SW 1271 (cell line): ENCODE measurements at places on chromosomes 11 and 22.

- no peak for DNase-seq
Measured at GRCh38 chr11:12066799-12067508, 43.4 kb upstream of the MICAL2 start.

GRCh38 chr22:17097062-17097461 lies 12.3 kb downstream of the IL17RA start:
- DNase-seq: no peak

DNA sequence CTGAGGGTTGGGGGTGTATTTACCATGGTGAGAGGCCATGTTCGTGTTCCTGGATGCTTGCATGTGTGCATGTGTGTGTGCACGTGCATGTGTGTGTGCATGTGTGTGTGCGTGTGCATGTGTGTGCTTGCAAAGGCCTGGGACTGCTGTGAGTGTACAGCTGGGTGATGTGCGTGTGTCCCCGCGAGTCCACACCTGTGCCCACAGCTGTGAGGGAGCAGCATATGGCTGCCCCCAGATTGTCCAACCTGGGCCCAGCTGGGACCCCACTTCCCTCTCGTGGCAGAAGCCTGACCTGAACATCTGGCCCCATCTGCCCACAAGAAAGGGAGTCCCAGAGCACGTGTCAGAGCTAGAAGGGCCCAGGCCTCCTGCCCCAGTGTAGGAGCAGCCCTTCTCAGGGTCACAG lies 8.4 kb upstream of the CD248 start:
- DNase-seq: no peak

DNA sequence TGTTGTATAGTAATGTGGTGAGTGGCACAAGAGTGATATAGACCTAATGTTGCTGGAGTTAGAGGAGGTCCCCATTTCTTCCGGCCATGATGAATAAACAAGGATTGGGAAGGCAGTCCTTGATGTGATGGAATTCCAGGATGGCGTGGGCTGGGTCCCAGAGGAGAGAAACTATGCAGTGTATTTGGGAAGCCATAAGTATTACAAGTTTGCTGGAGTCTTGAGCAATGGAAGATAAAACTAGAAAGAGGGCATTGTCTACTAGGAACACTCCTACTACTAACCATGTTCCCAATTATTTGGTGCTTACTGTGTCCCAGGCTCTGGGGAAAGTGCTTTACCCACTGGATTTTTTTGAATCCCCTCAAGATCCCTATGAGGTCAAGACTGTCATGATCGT lies 20.0 kb downstream of the LDLRAD3 start:
- no peak for DNase-seq

GRCh38 chr11:66359662-66360087 lies 11.9 kb downstream of the SLC29A2 start:
- DNase-seq: no peak

- DNase-seq: peak; percentile 81
Measured at GRCh38 chr11:37504060-37504611, 906.1 kb upstream of the RAG2 start.

DNA sequence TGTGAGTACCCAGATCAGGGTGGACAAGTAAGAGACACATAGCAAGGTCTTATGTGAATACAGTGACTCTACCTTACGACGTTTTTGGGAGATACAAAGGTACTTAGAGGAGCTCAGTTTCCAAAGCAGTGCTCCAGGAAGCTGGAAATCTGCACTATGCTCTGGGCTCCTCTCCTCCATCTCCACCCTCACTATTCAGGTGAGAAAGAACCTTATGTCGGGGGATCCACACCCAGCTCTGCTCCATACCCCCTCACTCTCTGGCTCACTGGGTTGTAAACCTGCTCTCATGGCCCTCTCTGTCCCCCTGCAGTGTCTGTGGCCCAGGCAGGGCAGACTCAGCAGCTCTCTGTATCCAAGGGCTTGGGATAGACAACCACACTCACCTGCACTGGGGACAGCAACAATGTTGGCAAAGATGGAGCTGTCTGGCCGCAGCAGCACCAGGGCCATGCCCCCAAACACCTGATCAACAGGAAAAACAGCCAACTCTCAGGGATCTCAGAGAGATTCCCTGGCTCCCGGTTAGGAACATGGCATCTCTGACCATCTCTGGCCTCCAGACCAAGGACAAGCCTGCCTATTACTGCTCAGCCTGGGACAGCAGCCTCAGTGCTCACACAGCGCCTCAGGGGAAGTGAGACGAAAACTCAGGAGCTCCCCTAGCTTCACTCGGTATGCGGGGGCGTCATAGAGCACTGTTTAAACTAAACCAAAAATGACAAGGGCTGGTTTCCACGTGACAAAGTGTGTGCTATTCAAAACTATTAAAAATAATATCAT lies 60.9 kb upstream of the TOP3B start:
- no peak for DNase-seq

GRCh38 chr11:78656327-78656726 lies 81.7 kb upstream of the NARS2 start:
- DNase-seq: no peak

DNA sequence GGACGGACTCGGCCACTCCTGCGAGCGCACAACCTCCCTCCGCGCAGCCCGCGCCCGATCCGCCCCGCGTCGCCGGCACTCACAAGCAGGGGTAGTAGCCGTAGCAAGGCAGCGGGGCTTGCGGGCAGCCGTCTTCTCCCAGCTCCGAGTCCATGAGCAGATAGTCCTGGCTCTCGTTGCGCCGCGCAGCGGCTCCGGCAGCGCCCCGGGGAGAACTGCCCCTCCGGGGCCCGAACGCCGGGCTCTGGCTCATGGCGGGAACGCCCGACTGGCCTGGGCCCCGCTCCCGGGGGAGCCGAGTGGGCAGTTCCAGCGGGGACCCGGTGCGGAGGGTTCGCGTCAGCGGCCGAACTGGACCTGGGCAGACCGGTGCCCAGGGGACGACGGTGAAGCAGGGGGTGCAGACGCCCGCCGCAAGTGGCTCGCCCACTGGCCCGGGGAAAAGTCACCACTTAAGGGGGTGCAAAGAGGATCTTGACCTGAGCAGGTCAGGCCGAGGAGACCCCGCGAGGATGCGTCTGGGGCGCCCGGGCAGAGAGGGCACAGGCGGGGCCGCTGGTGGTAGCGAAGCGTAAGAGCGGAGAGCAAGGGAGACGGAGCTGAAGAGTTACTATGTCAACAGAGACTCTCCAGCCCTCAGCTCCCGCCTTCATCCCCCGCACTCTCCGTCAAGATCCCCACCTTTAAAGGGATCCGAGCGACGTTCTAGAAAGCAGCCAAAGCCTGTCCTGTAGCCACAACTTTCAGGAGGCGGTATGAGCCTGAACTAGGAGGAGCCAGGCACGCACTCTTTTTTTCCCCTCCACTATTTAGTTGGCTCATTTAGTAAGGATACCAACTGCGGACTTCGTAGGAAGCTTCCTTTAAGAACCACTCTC lies at the start of gene TRPC6:
TRPC6 (minus strand) TSS at position 757 of the 878 bp plus-strand sequence; CDS start at position 253, 504 bp downstream.
- DNase-seq: no peak

GRCh38 chr22:36940676-36941075 lies 27.2 kb downstream of the CSF2RB start:
- no peak for DNase-seq

DNA sequence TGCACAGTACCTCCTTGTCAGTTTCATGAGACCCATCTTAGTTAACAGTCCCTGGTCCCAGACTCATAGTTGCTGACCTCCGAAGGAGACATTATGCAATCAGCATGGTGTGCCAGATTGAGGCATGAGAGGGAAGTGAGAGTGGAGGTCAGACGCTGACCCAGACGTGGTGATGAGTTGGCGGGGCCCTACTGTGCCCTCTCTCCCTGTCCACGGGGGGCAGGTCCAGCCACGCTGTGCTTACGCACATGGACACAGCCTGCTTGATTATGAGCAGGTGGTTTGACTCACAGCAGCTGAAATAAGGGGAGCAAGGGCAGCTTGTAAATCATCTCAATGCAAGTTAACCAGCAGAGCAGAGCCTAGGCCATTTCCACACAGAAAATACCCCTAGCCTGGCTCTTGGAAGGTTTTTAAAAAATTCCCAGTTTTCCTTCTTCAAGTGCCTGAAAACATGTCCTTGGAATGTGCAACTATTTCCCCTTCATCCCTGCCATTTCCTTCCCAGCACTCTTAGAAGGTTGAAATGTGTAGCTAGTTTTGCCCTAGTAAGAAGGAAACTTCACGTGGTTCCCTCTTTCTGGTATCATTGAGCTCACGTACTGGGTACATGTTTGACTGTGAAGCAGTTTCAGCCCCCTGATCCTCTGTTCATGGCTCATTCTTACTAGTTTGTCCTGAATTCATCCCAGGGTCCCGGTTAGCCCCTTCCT lies 122.6 kb upstream of the SORL1-AS1 start:
- DNase-seq: no peak

DNA sequence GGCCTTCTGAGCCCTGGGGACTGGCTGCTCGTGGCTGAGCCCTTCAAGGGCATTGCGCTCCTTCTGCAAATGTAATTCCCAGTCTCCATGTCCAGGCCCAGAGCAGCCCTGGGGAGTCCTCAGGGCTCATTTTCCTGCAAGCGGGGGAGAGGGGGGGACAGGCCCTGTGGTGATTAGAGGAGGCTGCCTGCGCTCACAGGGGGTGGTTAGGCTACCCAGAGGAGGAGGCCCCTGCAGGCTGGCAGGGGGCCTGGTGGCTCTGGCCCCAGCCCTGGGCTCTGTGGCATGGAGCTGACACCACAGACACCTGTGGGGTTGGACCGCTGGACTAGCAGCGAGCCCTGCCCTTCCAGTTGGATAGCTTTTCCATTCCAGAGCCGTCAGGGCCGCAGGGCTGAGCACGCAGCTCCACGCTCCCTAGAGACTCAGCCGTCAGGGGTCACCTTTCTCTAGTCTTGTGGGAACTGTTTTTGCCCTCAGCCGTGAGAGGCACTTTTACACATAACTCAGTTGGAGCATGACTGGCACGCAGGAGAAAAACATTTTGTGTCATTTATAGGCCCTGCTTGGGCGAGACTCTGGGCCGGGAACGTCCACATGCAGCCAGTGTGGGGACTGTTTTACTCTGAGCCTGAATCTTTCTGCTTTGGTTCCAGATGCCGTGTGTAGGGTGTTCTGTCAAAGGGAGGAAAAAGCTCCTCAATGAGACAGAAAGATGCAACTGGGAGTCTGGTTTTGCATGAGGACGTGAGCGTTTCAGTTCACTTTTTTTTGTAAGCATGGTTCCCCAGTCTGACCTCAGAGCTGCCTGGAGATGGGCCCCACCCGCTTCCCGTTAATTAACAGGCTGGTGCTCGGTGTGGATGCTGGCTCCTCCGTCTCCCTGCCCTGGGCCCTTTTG lies 58.1 kb downstream of the LRP5 start:
- no peak for DNase-seq

- no peak for DNase-seq
Measured at GRCh38 chr11:119585043-119585781, 143.8 kb downstream of the NECTIN1 start.

GRCh38 chr22:27913162-27913741 lies 5.8 kb downstream of the PITPNB start:
- no peak for DNase-seq

- DNase-seq: no peak
Measured at GRCh38 chr11:117972044-117972443, 14.2 kb upstream of the IL10RA start.

DNA sequence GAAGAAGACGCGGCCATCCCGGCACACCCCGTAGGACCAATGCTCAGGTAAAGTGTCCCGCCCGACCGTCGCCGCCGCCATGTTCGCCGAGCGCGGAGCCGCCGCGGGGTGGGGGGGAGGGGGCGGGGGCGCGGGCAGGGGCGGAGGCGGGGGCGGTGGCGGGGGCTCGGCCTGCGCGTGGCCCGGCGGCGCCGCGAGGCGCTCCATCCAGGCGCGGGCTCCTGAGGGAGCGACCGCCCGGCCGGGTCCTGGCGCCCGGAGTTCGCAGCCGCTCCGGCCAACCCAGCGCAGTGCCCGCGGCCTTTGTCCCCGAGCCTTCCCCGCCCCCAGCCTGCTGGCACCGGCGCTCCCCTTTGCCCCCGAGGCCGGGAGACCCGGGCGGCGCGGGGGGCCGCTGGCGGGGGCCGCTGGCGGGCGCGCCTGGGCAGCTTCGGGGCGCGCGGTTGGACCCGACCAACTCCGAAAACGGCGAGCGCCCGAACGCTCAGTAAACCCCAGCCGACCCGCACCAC lies at the start of gene PLEKHA7:
PLEKHA7 (minus strand) TSS at position 94 of the 512 bp plus-strand sequence; CDS start at position 81, 13 bp downstream.
- no peak for DNase-seq

DNA sequence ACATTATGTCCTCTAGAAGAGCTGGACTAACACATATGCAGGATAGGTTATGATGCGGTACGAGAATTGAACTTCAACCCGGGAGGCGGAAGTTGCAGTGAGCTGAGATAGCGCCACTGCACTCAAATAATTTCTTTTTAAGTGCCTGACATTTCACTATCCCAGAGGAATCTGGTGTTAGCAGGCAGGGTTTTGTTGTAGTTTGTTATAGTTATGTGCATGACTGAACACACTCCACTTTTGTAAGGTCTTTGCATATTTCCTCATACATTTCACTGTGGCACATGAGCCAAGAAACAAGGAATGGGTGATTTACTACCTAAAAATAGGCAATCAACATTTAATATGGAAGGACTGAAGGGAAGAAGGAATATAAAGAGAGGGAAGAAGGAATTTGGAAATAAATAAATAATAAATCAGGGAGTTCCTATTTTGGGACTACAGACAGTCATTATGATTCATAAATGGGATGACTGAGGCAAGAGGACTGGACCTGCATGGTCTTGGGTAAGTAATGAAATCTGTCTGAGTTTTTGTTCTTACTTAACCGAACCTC lies 8.7 kb upstream of the HIPK3 start:
- no peak for DNase-seq

GRCh38 chr11:121054266-121054665 lies 30.4 kb downstream of the TBCEL start:
- DNase-seq: no peak

DNA sequence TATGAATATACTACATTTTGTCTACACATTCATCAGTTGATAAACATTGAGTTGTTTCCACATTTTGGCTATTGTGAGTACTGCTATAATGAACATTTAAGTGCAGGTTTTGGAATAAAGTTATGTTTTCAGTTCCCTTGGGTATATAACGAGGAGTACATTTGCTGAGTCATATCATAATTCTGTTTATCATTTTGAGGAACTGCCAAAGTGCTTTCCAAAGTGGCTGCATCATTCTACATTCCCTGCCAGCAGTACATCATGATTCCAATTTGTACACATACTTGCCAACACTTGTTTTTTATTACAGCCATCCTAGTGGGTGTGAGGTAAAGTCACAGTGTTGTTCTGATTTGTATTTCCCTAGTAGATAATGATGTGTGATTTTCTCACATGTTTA lies 1458.6 kb upstream of the TENM4 start:
- no peak for DNase-seq

- DNase-seq: no peak
Measured at GRCh38 chr11:46075928-46076327, 45.3 kb downstream of the PHF21A start.

DNA sequence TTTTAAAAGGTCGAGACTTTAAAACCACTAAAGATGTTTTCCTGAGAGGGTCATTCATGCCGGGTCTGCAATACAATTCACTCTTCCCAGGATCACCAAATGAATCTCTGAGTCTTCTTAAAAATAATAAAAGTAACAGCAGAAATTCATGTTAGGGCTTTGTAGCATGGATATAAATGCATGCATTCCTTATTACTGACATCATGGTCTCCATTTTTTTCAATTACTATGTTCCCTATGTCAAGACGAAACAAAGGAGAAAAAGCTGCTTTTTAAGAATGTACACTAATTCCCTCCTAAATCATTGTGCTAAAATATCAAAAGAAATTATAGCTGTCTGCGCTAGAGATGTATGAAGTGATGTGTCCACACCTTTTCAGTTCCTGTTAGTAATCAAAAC lies 789.9 kb upstream of the LRRC4C start:
- no peak for DNase-seq

GRCh38 chr11:44625759-44626523 lies 60.5 kb downstream of the CD82 start:
- no peak for DNase-seq
